Fibroblast of the aortic adventitia (primary cell): ENCODE measurements at places on chromosomes 7 and 10.

GRCh38 chr10:3807928-3808496, 23.0 kb upstream of the KLF6 start:
- no peak for DNase-seq

DNA sequence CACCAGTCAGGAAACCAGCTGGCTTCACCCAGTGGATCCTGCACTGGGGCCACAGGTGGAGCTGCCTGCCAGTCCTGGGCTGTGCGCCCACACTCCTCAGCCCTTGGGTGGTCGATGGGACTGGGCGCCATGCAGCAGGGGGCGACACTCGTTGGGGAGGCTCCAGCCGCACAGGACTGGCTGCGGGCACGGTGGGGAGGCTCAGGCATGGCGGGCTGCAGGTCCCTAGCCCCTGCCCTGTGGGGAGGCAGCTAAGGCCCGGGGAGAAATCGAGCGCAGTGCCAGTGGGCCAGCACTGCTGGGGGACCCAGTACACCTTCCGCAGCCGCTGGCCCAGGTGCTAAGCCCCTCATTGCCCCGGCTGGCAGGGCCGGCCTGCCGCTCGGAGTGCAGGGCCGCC, 12.4 kb upstream of the NRG3 start:
- DNase-seq, result no peak

- DNase-seq, result no peak
Observed at GRCh38 chr10:100740476-100741377, 4.7 kb upstream of the PAX2 start.

DNA sequence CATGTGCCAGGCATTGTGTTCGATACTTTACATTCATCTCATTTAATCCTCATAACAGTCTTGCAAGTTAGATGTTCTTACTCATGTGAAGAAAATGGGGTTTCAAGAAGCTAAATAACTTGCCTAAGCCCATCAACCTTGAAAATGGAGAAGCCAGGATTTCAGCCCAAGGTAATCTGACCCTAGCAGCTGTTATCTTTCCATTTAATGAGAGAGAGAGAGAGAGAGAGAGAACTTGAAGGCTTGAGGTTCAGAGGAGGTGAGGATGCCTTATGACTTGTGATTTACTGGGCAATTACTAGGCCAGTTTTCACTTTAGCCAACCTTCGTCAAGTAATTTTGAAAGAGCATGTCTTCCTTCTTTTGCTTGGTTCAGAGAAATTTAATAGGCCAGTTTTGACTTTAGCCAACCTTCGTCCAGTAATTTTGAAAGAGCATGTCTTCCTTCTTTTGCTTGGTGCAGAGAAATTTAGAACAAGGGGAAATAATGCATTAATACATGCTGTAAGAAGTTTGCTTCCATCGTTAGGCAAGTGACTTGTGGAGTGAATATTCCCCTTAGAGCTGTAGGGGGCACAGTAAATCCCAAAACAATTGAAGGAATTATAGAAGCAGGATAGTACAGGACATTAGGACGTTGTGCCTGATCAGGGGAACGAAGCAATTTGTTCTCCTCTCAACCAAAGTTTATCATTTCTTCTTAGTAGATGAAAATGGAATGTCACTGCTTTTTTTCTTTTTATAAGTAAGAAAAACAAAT, 143.0 kb upstream of the BMPER start:
- no peak for DNase-seq

GRCh38 chr7:140689199-140690152, 7.0 kb upstream of the NDUFB2 start:
- no peak for DNase-seq

GRCh38 chr7:155233311-155234157, 64.1 kb upstream of the INSIG1 start:
- DNase-seq, result peak; percentile 45

DNA sequence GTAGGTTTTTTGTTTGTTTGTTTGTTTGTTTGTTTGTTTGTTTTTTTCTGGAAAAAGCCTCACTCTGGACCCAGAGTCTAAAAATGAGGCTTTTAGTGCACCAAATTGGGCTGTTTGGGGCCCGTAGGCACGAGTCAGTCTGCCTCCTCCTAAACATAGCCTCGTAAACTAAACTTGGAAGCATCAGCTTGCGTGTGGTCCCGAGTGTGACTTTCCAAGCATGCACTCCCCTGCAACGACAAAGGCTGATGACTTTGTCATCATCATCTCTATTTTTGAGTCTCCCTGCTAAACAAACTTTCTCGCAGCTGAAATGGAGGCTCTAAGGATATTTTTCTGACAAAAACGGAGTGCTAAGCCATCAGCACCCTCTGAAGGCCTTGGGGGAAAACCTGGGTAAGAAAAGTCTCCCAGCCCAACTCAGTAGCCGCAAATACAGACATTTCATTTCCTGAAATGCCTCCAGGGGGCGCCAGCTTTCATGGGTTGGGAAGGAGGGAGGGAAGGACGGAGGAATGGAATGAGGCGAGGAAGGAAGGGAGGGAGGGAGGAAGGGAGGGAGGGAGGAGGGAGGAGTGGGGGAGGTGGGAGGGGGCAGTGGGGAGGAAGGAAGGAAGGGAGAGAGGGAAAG, 245.9 kb downstream of the KCNMA1 start:
- peak; percentile 91 for DNase-seq

DNA sequence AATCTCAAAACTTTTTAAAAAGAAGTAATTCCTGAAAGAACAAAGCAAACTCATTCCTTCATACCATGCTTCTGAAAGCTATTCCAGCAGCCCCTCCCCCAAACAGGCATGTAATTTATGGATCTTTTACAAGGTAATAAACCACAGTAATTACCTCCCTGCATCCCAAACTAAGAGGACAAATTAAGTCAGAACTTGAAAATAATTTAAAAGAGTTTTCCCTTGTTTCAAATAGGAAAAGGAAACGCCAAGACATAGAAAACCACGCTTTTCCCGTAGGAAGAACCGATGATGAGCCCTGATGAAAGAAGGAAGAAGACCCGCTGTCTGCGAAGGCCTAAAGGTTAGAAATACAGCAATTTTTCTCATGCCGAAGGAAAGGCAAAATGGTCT, 8.9 kb downstream of the HOXA4 start:
- no peak for DNase-seq

DNA sequence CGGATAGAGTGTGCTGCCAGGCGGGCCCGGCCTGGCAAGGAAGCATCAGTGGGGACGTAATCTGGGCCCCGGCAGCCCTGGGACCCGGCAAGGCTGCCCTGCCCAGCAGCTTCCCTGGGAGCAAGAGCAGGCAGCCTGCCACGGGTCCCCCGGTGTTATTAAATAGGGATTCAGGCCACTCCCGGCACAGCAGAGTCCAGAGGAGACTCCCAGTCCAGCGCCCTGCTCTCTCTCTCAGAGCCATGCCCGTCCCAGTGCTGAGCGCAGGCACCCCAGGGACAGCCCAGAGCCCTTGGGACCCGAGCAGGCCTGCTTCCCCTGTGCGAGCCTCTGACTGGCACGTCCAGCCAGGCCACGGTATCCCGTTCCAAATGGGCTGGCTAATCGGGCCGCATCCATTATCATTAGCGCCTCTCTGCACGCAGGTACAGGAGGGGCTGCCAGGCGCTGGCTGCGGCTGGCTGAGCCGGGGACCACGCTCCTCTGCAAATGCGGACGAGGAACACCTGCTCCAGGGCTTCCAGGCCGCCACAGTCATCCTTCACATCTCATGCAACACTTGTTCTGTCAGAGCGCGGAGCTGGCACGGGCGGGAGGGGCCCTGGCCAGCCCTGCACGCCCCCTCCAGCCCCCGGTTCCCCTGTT, 344.2 kb upstream of the MKI67 start:
- no peak for DNase-seq

- peak; percentile 90 for DNase-seq
Observed at GRCh38 chr10:95814011-95814727, 58.2 kb downstream of the ENTPD1 start.

GRCh38 chr10:4843525-4844180, 17.6 kb downstream of the AKR1E2 start:
- DNase-seq, result no peak

DNA sequence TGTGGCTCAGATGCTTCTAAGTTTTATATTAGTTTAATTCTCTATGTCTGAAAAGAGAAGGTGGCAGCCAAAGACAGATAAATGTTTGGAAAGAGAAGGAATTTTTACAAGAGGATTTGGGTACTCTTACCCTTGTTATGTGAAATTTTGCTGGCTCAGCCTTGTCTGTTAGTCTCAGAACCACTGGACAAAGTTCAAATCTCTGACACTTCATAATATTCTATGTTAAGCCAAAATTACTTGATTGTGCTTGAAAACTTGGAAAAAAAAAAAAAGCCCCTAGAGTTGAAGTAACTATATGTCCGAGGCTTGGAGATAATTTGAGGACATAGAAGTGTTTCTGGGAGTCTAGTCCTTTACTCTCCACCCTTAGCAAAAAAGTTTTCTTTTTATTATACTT, 1079.3 kb upstream of the LRRTM3 start:
- no peak for DNase-seq

DNA sequence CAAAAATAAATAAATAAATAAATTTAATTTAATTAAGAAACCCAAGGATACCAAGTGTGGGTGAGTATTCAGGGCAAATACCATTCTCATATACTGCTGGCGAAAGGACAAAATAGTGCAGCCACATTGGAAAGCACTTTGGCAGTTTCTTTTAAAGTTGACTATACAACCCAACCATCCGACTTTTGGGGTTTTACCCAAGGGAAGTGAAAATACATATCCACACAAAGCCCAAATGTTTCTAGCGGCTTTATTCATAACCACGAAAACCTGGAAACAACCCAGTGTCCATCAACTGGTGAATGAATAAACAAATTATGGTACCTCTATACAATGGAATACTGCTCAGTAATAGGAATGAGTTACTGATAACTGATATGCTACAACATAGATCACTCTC, 36.2 kb upstream of the OGDHL start:
- DNase-seq, result peak; percentile 81

DNA sequence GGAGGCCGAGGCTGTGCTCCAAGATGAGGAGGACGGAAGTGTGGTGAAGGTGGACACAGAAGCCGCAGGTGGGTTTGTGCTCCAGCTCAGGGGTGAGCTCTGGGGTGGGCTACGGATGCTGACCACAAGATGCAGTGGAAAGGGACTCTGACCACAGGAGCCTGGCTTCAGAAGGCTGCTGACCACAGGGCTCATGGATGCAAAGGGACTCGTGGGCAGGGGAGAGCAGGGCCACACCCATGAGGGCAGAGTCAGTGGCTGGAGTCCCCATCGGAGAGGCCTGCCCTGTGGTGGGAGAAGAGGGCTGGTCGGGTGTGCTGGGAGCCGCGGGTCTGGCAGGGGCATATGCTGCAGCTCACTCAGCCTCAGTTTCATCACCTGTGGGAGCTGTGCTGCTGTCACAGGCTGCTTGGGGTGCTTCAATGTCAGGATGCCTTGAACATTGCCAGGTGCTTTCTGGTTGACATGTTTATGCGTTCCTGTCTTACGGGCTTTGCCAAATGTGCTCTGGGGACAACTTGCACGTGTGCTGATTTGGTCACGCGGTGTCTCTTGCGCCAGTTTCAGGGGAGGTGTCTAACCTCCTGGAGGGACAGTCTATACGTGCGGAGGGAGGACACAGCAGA, 13.7 kb downstream of the SCART1 start:
- no peak for DNase-seq

- peak; percentile 72 for DNase-seq
Observed at GRCh38 chr10:104331208-104331838, 6.9 kb downstream of the ITPRIP start.

DNA sequence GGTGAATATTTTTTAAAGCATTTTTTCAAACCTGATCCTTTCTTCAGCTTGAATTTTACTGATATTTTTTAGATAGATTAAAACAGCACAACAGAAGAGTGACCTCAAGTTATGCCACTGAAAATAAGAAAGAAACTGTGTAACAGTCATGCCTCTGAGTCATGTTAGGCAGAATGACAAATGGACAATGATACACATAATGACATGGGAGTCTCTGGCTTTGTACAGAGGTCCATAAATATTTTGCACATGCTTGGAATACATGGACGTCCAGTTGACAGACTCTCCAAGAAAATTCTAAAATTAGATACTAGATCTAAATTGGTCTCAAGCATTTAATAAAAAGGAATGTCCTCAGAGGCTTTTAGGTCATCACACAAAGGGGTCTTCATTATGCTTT, 21.9 kb upstream of the SEMA3A start:
- peak; percentile 12 for DNase-seq

DNA sequence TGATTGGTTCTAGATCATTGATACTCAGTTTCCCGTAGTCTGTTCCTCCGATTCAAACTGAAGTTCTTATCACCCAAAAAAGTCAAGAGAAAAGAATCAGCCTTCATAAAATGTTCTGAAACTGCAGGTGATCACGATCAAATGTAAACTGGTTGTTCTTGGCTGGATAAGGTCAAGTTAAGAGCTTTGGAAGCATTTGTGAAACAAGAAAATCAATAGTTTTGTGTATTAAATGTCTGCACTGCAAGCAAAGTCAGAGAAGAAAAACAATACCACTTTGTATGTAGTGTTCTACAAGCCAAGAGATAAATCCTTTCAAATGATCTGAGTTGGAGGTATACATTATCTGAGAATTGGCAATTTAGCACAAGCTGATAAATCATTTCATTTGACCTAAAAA, 710.3 kb downstream of the SORCS1 start:
- DNase-seq, result no peak

- no peak for DNase-seq
Observed at GRCh38 chr7:25031432-25031831, 51.5 kb upstream of the OSBPL3 start.

DNA sequence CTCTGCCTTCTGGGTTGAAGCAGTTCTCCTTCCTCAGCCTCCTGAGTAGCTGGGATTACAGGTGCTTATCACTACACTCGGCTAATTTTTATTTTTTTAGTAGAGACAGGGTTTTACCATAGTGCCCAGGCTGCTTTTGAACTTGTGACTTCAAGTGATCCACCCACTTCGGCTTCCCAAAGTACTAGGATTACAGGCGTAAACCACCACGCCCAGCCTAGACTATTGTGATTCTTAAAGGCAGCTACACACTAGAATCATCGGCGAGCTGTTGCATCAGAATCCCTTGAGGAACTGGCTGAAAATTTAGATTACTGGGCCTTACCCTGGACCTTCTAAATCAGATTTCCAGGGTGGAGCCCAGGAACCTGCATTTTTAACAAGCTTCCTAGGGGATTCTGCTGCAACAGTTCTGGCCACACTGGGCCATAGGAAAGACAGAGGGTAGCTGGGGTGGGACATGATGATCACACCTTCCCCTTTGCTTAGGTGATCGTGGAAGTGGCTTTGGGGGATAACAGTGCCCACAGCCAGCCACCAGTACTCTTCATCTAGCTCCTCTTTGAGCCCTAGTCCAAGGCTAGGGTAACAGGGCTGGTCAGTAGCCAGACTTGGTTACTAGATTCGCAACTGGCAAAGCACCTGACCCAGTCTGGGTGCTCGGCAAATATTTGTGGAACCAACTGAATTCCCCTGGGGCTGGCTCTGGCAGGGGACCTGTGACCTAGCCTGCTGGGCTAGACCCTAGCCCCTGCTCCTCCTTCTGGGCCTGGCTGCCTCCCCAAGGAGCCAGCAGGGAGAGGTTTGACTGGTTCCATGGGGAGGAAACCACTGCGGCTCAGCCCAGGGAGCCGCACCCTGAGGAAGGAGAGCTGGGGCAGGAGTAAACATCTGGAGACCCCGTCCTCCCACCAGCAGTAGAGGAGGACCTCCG, 67.1 kb upstream of the DUSP5 start:
- DNase-seq, result peak; percentile 43
